ENCODE measurements at places on chromosomes 11 and 22. TPM values are rescaled to one million over a fixed set of nuclear protein-coding genes. Genes with fewer than 3 reads are reported as not detected.
A peak's percentile ranks its signal among the peaks of the same experiment; 100 is the strongest.

DNA sequence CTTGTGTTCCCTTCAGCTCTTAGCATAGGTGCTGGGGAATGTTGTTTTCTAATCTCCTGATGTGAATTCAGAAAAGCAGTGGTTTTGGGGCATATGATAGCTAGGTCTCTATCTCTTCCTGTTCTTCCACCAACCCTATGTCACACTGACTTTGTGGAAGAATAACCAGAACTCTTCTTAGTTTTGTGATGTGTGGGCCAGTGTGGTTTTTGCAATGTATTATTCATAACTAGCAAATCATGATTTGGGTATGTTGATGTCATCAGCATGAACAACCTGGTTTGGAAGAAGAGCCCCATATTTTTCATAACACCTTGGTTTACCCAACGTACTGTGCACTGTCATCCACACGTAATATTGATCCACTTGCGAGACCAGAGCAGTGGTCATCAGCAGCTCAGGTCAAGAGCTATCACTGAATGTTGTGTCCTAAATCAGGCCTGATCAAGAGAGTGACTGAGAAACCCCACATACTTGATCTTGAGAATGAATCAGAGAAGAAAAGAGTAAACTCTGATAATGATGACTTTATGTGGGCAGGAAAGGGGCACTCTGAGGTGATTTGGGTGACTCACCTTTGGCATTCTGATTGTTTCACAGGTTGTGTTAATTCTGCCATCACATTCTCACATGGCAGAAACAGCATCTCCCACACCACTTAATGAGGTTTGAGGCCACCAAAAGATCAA is 19.4 kb upstream of the MS4A6E start:
- DNase-seq: no peak

MIOX gene
- total RNA-seq: not detected

DNA sequence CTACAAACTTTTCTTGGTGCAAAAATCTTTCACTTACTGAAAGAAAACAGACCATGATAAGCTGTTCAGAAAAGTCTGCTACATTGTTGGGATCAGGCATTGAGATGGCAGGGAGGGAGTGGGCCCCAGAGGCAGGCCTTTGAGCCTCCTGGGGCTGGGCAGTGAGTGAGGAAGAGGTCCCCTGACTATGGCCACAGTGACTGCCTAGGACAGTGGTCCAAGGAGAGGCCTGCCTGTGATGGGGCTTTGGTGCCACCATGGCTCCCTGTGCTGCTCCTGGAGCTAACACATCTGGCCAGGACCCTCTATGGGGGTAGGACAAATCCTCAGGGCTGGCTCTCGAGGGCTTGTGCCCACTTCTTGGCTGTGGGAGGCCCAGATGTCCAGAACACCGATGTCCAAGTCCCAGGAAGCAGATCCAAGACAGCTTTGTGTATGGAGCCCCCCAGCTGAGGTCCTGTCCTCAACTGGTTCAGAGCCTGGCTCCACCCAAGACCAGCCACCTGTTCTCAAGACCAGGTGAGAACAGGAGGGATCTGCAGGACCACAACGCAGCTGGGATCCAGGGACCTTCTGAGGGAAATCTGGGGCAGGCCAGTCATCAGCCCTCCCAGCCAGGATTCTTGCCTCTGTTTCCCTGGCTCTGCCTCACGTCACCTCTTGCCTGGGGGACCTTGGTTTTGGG is 36.9 kb downstream of the PPM1F start:
- DNase-seq: no peak

DNA sequence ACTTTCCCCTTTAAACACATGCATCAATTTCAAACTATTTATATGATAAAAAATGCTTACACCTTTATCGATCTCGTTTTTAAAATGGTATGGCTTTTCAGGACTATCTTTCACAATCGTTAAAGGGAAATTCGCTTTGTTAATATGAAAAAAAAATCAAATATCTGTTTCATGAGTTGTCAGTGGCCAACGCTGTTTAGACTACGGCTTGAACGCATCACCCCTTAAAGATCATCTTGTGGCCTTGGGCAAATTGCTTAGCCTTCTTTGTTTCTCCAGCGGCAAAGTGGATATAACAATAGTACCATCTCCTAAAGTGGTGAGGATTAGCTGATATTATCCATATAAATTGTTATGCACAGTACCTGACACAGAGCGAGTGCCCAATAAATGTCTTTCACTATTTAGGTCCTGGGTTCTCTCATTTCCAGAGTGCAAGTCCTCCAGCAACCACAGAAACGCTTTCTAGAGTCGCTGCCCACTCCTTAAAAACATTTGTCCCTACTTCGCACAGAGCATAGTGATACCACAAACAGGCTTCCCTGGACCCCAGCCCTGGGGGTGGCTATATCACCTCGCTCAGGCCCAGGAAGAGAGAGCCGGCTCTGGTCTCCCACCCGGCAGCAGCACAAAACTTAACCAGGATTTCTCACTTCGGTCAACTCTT is 904 bp downstream of the SLC35F2 start:
- DNase-seq: peak; percentile 48

DNA sequence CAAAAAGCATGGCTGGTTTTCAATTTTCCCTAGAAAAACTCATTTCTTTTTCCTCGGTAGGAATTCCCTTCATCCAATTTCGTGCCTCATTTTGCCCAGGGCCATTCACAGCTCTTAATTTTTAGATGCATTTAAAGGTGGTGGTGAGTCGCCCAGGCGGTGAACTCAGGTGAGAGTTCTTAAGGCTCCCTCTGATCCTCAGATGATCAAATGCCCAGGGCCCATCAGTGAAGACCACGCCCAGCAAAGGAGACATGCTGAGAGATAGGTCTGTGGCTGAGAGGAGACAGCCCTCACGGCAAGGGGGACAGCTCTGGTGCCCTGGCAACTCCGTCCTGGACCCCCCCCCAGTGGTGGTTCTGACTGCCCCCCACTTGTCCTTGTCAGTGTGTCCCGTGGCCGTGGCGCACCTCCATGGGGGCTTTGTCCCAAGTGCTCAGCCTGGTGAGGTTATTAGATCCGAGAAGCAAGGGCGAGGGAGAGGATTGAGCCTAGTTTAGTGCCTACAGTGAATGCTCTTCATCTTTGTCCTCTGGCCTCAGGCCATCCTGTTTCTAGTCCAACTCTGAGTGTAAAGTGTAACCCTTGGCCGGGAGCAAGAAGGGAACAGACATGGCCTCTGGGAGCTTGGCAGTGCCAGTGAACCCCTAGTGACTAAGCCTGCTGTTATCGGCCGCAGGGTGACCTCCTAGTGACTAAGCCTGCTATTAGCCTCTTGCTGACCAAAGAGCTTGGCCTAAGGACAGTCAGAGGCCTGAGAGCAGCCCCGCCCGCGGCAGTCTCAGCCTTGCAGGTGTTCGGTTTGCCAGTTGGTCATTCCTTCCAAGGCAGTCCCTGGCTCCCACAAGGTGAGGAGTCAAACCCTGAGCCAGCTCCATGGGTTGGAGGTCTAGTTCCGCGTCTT is 83.5 kb downstream of the CTTN start:
- DNase-seq: no peak

SYCE3 gene
- total RNA-seq: not detected

DNA sequence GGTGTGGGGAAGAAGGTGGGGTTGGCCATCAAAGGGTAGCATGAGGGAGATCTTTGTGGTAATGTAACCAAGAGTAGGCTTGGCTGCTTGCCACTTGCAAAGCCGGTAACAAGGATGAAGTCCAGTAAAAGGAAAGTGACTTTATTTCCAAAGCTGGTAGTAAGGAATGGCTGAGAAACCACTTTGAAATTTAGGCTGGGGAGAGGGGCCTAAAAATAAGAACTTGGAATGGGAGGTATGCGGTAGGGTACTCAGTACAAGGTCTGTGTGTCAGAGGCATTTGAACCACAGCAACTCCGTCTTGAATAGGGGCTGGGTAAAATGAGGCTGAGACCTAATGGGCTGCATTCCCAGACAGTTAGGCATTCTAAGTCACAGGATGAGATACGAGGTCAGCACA is 216.0 kb upstream of the ISX start:
- no peak for DNase-seq

DNA sequence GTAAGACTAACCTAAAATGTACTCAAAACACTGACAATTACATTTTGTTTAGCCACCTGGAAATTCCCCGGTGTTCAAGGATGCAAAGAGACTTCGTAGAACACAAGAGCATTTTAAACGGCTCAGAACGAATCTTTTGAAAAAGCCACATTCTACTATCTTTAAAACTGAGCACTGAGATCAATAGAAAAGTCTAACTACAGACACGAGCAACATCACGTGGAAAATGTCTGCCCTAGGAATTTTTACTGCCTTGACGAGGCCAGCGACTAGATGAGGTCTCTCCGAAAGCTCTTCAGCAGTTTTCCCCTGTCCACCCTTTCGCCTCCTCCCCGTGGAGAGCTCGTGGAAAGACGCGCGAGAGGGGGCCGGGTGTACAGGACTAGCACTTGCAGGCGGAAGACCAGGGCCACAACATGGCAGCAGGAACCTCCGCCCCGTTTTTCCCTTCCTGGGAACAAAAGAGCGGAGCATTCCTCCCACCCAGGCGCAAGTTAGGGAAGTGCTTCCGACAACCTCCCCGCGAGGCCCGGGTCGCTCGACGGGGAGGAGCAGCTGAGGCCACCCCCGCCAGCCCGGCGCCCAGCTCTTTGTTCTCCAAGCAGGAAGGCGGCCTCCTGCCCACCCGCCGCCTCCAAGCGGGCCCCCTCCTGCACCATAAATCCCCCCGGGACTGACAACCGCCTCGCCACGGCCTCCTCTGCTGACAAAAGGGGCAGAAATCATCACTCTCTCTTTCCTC is 1.1 kb downstream of the EIF4G2 start:
- peak; percentile 68 for DNase-seq

- DNase-seq: no peak
Observed at GRCh38 chr22:44898236-44898635, 111.6 kb downstream of the PHF21B start.

GRCh38 chr11:90849312-90849711 is 626.5 kb upstream of the CHORDC1 start:
- no peak for DNase-seq

- no peak for DNase-seq
Observed at GRCh38 chr22:41862530-41863266, 29.8 kb downstream of the SREBF2 start.

DNA sequence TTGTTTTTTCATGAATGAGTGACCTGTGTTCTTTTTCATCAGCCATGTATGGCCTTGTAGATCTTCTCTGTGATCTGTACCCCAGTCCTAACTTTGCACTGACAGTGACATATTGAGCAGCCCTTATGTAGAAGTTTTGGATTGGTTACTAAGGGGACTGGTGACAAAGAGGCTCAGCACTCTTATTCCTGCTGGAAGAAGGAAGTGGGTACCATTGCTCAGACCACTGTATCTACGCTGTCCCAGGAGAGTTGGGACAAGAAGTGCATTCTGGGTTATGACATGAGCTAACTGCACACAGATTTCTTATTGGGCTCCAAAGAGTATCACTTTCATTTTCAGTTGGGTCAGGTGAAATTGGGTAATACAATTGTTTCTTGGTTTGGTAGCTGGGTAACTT is 107.8 kb upstream of the RASSF10 start:
- DNase-seq: no peak

- no peak for DNase-seq
Observed at GRCh38 chr11:67376873-67377808, 3.7 kb upstream of the CLCF1 start.

ASRGL1 gene
- total RNA-seq: 27.4 TPM

- DNase-seq: peak; percentile 23
Observed at GRCh38 chr22:44063462-44064371, 39.6 kb downstream of the PARVB start.

GRCh38 chr22:20441631-20442484 is 4.2 kb upstream of the SCARF2 start:
- no peak for DNase-seq

DNA sequence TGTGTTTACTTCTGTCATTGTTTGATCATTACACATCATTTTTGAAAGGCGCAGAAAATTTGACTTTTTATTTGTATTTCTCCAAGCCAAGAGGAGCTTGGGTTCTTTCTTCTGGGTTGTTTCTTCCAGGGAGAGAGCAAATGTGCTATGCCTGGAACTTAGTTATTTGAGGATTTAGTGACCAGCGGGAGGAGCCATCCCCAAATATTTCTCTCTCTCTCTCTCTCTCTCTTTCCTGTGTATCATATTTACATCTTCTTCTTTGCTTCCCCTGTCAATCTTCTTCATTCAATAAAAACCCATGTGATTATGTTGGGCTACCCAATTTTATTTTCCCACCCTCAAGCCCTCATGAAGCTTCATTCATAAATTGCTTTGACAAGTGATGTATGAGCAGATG is 534.5 kb downstream of the LRRC4C start:
- DNase-seq: no peak

VSIG10L2 gene
- not detected for total RNA-seq

GRCh38 chr11:82308979-82309378 is 424.7 kb downstream of the FAM181B start:
- no peak for DNase-seq

DNA sequence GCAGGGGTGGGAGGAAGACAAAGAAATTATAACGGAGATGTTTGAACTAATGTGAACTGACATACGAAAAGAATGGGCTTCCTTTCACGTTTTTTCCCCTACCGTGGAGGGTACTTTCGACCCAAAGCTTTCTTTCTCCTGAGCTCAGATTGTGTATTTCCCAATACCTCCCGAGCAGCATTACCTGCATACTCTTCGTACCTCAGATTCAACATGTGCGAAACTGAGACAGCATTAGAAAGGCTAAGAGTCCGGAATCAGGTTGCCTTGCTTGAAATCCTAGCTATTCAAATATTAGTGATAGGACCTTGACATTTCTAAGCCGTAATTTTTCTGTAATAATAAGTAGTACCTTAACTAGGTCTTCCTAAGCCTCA is 778 bp upstream of the PAK1 start:
- DNase-seq: no peak

DNA sequence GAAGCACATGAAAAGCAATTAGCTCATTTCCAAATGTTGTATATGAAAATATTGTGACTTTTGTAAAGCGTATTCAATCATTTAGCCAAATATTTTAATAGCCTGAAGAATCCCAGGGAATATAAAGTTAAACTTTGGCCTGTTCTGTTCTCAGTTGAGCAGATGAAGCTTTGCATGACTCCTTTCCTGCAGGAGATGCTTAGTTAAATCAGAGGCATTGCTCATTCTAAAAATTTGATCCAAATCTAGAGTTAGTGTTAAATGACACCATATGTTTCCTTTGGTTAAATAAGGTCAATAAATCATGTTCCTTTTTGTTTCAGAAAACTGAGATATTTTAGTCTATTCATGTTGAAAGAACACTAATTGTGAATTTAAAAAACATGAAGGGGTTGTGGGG is 51.2 kb upstream of the BIRC3 start:
- DNase-seq: no peak

GRCh38 chr11:112096194-112096593 is 9.5 kb downstream of the SDHD start:
- no peak for DNase-seq

- DNase-seq: peak; percentile 62
Observed at GRCh38 chr11:128686745-128687177, 7.1 kb upstream of the FLI1 start.

GRCh38 chr11:64585150-64585549 is 5.9 kb upstream of the SLC22A12 start:
- no peak for DNase-seq

GRCh38 chr11:79488286-79488685 is 47.5 kb upstream of the TENM4 start:
- DNase-seq: no peak

DNA sequence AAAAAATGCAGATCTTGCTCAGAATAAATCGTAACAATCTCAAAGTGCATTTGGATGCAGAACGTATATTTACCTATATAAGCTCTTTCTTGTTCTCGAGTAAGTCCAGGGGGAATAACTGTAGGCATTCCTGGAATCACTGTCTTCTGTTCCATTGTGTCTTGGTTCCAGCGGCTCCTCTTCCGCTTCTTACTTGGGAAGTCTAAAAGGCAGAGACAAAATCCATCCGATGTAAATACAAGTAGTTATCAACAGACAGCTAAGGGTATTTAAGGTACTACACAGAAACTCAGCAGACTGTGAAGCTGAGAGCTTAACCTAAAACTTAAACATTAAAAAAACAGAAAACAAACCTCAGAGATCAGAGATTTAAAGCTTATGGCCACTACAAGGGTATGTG is 1.9 kb downstream of the SF1 start:
- no peak for DNase-seq

Data from dermis blood vessel endothelial cell (primary cell).